ENCODE measurements at places on chromosomes 7 and 10.
A peak's percentile ranks its signal among the peaks of the same experiment; 100 is the strongest.

DNA sequence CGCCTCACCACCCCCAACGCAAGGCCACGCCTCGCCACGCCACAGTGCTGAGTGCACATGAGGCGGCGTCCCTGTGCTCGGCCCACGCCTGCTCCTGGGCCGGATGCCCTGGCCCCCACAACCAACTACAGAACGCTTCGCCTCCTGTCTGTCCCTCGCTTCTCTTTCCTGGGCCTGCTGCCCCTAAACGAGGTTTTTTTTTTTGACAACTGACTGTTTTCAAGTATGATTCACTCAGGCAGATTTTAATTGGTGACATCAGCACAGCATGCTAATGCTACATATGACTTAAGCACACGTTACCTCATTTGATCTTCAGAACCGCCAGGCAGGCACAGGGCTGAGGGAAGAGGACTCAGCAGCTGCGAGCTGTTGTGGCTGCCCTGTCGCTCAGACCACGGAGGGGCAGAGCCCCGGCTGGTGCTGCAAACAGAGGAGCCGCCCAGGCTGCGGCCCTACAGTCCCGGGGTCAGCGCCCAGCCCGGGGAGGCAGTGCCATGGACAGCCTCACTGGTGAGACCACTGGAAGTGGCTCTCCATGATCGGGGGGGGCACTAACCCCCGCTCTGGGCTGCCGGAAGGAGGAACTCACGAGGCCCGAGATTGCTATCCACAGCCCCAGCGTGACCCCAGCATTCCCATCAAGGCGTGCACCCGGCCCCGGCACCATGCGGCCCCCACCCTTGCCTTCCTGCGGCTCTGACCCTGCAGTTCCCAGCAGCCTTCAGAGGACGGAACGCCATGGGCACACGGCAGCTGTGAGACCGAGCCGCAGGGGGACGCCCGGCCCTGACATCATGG is 212.8 kb downstream of the MAD1L1 start:
- DNase-seq, result peak; percentile 86

GRCh38 chr10:70650718-70651117 is 21.6 kb upstream of the ADAMTS14 start:
- DNase-seq, result no peak

GRCh38 chr7:33130184-33130583 is 820 bp downstream of the BBS9 start:
- DNase-seq, result no peak

DNA sequence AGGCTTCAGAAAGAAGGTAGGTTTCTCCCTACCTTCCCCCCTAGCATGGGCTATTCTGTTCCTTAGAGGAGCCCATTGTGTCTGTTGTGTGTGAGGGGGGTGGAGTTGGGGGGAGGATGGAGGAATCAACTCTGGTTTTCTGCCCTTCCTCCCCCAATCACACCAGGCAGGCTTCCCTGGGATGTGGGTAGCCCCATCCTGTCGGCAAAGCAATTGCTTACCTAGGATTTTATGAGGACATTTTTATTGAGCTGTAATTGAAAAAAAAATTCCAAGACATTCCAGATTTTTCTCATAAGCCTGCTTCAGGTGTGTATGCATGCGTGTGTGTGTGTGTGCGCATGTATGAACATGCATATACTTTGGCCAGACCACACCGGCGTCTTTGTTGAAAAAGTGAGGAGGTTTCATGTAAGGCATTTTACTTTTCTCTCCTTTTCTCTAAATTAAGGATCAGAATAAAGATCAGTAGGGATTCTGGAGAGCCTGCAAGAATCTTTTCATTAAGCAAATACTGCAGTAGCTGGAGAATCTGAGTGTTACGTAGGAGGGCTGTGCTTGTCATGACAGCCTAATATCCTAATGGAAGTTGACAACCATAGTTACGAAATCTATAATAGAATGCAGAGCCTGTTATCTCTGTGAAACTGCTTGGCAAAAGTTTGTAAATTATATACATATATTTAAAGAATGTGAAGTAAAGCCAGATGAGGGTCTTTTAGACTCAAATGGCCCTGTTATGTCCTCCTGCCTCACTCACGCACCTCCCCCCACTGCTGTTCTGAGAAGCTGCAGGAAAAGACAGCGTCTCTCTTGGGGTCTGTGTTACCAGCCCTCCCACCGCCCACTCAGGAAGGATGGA is 27.3 kb upstream of the SAMD8 start:
- DNase-seq, result no peak

DNA sequence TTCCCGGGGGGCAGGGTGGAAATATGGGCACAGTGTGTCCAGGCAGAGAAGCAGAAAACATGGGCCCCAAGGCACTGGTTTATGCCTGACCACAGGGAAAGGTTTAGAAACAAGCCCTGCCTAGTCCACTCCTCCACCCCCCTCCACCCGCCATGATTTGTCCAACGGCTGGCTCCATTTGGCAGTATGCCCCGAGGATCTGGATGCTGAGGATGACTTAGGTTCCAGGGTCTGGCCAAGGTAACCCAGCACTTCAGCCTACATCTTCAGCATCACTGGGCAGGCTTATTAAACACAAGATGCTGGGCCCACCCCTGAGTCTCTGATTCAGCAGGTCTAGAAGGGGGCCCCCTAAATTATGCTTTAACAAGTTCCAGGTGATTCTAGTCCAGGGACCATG is 121.9 kb downstream of the RALA start:
- no peak for DNase-seq

DNA sequence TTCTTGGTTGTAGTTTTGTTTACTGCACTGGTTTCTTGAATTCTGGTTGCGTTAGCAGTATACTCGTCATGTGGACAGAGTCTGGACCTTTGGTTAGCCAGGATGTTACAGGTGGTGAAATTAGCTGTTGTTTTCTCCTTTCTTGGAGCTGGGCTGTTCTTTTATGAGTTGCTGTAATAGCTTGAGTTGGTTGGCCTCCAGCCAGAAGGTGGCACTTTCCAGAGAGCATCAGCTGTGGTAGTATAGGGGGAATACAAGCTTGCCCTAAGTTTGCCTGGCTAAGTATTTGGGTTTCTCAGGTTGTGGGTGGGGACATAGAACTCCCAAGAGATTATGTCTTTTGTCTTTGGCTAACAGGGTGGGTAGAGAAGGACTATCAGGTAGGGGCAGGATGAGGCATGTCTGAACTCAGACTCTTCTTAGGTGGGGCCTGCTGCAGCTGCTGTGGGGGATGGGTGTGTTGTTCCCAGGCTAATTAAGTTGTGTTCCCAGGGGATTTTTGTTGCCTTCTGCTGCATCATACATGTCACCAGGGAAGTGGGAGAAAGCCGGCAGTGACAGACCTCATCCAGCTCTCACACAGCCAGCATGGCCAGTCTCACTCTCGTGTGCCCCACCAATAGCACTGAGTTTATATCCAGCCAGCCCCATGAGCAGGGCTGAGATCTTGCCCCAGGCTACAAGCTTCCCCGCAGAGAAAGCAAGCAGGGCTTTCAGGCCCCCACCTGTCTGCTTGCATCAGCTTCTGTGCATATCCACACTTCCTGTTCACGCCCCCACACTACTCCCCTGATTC is 246.7 kb upstream of the TPK1 start:
- peak; percentile 33 for DNase-seq

DNA sequence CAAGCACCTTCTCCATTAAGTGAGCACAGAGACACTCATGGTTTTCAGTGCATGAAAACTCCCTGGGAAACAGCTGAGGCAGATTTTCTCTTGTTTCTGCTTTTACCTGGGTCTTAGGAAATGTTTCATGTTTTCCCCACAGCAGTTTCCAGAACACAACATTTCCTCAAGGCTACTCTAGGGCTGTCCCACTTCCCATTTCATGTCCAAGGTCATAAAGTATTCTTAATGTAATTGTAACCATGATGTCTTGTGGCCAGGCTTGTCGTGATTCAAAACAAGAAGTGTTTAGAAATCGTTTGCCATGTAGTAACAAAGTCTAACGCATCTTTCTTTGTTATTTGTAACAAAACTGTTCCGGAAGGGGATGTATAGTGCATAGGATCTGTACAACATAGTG is 83.8 kb upstream of the NRP1 start:
- no peak for DNase-seq

- no peak for DNase-seq
Observed at GRCh38 chr10:5560142-5560816, 35.5 kb downstream of the CALML3 start.

DNA sequence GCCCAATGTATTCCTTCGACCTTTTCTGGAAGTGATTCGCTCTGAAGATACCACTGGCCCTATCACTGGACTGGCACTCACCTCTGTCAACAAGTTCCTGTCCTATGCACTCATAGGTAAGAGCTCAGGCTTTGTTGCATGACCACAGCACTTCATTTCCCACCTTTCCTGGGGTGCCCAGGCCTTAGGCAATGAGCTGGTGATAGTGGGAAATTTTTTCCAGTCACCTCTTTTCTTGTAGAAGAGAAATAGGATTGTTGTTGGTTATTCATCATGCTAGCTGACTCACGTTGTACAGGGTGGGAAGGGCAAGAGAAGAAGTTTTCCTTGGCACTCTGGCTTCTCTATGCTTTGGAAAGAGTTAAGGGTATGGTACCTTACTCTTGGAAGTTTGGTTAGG is 51.4 kb upstream of the NFKB2 start:
- DNase-seq, result no peak

- no peak for DNase-seq
Observed at GRCh38 chr7:3301449-3301731, 338 bp downstream of the SDK1 start.
